ENCODE measurements at places on chromosomes 4 and X.

DNA sequence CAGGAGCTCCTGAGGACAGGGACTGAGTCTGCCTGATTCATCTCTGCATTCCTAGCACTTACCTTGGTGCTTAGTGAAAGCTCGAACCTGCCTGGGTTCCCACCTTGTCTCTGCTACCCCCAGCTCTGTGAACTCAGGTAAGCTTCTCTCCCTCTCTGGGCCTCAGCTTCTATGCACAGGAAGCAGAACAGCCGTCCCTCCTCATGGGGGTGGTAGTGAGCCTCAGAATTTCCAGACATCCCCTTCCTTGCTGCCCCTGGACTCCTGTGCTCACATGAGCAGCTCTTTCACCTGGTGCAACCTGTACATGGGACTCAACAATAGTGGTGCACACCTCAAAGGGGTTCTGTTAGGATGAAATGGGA, 50.8 kb downstream of the HTRA3 start:
- DNase-seq: no peak

DNA sequence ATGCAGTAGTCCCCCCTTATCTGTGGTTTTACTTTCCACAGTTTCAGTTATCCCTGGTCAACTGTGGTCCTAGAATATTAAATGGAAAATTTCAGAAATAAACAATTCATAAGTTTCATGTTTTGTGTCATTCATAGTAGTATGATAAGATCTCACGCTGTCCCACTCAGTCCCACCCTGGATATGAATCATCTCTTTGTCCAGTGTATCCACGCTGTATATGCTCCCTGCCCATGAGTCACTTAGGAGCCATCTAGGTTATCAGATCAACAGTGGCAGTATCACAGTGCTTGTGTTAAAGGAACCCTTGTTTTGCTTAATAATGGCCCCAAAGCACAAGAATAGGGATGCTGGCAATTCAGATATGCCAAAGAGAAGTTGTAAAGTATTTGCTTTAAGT, 16.2 kb upstream of the SYTL4 start:
- DNase-seq: no peak

DNA sequence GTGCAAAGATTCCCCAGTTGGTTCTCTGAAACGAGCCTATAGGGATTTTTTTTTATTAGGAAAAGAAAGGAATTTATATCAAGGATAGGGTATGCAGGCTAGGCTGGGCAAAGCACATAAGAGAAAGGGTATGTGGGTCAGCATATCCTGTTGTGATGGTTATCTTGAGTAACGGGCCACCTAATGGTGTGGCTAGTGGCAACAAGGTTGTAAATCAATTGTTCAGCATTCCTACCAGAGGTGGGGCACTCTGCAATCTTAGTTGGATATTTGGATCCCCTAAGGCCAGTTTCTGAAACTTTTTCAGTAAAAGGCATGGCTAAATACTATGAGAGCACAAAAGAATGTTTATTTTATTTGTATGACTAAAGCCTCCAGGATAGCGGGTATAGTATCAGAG, 42.7 kb downstream of the DCAF12L1 start:
- DNase-seq: no peak

DNA sequence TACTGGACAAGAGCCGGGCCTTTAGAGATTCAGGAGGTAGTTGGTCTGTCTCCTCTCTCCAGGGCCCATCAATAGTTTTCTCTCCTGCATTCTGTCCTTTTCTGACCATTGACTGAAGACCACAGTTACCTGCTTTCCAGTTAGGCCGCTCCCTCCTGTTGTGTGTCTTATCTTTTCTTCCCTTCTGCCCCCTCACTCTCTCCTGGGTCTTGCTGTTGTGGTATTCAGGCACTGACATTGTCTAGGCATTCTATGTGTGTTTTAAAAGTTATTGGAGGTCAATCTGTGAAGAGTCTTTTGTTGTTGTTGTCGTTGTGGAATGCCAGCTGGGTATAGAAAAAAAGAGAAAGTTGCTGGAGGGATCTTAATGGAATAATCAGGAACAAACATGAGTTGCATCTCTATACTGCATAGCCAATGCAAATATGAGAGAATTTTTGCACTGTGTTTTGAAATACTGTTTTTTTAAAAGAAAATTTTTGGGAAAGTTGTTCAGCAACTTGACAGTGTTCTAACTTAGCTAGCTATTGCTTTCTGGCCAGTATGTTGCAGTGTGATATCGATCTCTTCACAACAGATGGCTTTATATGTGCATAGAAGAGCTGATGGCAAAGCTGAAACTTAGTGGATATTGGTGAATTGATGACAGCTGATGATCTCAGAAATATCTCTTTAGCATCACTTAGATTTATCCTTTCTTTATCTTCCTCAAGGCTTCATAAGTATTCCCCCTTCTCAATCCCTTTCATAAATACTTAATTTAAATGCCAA, 240.7 kb downstream of the C4orf33 start:
- DNase-seq: no peak

- no peak for DNase-seq
These were observed 226.4 kb downstream of the MAGEB5 start for GRCh38 chrX:26442340-26442739.

DNA sequence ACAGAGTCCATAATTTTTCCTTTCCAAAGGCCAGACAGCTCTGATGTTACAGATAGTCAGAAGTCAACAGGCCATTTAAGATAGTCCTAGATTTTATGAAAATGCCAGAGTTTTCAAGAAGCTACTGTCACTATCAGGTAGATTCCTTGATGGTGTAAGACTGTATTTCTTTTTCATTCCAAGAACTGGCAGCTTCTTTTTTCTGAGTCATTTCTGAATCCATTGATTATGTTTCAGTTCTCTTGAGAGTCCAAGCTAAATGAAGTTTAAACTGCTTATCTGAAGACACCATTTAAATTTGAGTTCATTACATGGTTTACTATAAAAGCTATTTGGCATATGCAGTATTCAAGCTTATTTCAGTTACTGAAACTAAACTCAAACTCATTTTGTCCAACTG, 44.6 kb downstream of the RASSF6 start:
- no peak for DNase-seq

- DNase-seq: peak; percentile 22
These were observed at the start of gene CXCL5 for GRCh38 chr4:73998040-73999011. TSS of gene CXCL5 (minus strand) at chr4:73998677. CDS start at chr4:73998581, 96 bp downstream.

DNA sequence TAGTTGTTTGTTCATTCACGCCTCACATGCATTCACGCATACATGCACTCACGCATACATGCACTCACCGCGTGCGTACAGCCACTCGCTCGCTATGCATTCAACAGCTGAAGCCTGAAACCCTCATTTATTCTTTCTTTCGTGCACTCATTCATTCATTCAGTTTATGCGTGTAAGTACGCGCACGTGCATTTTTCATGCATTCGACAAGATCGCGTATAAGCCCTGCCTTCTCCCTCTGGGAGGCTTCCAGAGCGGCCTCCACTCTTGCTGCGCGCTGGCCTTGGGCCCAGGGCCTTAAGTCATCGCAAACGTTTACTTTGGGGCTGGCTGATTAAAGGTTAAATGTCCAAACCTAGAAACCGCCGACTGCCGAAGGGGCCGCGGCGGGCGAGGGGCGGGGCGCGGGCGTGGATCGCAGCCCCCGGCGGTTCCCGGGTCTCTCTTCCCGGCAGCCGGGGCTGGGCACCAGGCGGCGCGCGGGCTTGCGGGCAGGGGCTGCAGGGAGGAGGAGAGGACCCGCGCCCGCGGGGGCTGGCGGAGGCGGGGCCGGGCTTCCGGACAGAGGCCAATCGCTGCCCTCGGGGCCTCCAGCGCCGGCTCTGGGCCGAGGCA, at the start of gene GYG2:
Gene GYG2, plus strand, starts transcription at position 587 of the 615 bp plus-strand sequence. CDS start 1,259 bp downstream, outside the sequence.
- DNase-seq: no peak

DNA sequence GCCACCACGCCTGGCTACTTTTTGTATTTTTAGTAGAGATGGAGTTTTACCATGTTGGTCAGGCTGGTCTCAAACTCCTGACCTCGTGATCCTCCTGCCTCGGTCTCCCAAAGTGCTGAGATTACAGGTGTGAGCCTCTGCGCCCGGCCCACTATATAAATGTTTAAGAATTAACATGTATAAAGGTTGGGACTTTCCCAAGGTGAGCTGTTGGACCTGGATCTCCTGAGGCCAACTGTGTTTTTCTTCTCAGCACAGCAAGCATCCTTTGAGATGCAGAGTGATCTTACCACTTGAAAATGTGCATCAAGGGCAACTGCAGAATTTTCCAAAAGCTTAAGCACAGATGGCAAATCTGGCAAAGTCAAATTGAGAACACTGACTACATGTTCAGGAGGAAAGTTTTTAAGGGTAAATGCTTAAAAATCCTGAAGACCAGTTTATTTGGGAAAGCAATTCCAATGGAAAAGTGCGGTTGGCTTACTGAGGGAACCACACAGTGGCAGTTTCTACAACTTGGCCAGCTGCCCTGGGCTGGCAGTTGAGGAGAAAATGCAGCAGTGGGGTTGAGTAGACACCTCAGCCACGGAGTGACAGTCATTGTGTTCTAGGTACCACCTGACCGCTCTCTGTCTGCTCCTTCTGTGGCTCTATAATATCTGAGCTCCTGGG, 168.9 kb downstream of the CBR4 start:
- DNase-seq: no peak

- DNase-seq: no peak
These were observed 371.1 kb downstream of the FBXO8 start for GRCh38 chr4:173912384-173912783.

DNA sequence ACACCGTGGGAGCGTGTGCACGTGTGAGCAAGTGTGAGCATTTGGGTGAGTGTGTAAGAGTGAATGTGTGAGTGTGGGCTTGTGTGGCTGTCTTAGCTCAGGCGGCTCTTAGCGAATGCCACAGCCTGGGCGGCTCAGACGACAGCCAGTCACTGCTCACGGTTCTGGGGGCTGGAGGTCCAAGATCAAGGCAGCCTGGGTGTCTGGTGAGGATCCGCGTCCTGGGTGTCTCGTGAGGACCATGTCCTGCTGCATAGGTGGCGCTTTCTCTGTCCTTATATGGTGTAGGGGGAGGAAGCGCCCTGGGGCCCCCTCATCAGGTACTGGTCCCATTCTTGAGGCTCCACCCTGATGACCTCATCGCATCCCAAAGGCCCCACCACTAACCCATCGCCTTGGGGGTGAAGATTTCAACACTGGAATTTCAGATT, 4.5 kb downstream of the DOK7 start:
- DNase-seq: no peak

- DNase-seq: no peak
These were observed 49.1 kb upstream of the FBXW7 start for GRCh38 chr4:152585023-152585441.

GRCh38 chr4:152101556-152102435, 341.0 kb upstream of the GATB start:
- no peak for DNase-seq

GRCh38 chr4:101801958-101802357, 11.4 kb downstream of the BANK1 start:
- no peak for DNase-seq

DNA sequence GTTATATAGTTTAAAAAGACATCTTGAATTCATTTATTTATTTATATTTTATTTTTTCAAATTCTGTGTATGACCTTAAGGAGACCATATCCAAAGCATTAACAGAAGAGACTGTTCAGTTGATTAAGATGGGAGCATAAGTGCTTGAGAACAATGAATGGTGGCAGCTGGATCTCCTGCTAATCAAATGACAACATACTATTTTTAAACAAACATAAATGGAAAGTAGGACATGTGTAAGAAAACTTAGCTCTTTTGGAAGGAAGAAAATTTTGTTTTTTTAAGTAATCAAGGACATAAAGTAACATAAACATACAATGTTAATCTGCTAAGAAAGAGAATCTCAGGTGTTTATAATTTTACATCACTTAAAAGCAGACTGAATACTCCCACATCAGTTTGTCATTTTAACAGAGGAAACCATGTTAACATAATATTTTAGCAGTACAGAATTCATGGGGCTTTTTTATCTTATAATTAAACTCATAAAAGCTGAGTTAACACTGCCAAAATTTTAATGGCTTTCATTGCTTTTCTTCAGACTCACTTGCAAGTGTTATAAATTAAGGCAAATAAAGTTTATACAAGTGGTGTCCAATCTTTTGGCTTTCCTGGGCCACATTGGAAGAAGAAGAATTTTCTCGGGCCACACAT, 95.1 kb downstream of the MAD2L1 start:
- no peak for DNase-seq

- DNase-seq: no peak
These were observed 32.8 kb downstream of the OCIAD1 start for GRCh38 chr4:48863728-48864127.

GRCh38 chr4:166277853-166278252, 404.8 kb downstream of the TLL1 start:
- no peak for DNase-seq

GRCh38 chrX:38960137-38960536, 158.9 kb downstream of the MID1IP1 start:
- no peak for DNase-seq

DNA sequence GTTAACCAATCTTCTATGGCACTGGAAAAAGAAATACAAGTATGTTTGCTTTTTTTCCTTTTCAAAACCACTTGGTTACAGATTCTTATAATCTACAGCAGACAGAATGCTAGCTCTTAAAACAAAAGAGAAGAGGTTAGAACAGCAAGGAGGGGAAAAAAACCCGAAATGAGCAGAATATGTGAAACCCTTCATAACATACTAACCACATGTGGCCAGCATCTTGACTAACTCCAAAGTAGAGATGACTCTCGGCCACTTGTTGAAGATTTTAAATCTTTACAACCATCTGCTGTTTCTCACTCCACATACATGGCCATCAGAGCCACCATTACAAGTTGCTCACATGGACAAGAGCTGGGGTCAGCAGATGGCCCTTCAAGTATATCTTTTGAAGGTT, 100.3 kb downstream of the PAPSS1 start:
- no peak for DNase-seq

GRCh38 chrX:123803331-123803983, 56.4 kb upstream of the XIAP start:
- DNase-seq: peak; percentile 70

GRCh38 chrX:71493111-71493613, 39.7 kb upstream of the OGT start:
- DNase-seq: peak; percentile 22

DNA sequence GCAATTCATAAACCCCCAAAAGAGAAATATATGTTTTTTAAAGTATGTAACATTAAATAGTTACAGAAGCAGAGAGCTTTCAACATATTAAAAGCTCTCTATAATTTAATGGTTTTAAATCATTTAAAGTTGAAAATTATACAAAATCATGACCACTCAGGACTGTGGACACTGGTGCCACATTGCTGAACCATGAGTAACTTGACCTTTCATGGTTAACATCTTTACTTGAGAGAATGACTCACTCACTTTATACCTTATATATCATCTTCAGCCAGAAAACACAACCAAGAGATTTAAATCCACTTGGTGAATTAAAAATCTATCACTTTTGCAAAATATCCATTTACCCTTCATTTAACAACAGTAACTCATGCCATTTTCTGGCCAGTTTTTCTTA, 584.3 kb upstream of the SMIM31 start:
- DNase-seq: no peak

DNA sequence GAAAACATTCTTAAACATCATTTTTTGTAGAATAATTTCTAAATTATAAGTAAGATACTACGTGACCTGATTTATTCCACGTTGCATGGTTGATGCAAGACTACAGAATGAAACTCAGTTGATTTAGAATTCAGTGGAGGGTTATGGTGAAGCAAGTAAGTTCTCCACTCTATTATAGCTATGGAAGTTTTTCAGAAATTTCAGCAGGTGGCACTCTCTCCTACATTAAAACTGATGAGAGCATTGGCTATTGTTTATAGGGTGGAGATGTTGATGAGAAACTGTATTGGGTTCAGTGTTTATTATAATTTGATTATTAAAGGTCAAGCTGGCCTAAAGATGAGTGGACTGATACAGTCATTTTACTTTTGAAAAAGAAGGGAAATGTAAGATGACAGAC, 88.0 kb downstream of the FNIP2 start:
- no peak for DNase-seq
